ENCODE measurements at places on chromosomes 11 and 22.

GRCh38 chr11:28738549-28738948 lies 630.4 kb downstream of the METTL15 start:
- DNase-seq = no peak

DNA sequence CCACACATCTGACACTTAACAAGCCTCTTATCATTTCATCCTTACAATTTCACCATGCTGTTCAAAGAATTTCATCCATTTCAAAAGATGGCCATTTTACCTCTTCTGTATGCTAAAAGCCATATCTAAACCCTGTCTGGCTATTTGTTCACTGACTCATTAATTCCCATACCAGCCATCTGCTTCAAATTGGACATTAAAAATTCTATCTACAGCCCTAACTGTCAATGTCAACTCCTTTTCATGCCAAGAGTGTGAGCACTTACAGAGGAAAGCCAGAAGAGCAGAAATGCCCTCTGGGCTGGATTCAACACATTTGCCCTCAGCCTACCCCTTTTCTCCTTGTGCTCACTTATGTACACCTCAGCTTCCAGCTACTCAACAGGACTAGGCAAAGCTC lies 59.2 kb downstream of the SYTL2 start:
- no peak for DNase-seq

DNA sequence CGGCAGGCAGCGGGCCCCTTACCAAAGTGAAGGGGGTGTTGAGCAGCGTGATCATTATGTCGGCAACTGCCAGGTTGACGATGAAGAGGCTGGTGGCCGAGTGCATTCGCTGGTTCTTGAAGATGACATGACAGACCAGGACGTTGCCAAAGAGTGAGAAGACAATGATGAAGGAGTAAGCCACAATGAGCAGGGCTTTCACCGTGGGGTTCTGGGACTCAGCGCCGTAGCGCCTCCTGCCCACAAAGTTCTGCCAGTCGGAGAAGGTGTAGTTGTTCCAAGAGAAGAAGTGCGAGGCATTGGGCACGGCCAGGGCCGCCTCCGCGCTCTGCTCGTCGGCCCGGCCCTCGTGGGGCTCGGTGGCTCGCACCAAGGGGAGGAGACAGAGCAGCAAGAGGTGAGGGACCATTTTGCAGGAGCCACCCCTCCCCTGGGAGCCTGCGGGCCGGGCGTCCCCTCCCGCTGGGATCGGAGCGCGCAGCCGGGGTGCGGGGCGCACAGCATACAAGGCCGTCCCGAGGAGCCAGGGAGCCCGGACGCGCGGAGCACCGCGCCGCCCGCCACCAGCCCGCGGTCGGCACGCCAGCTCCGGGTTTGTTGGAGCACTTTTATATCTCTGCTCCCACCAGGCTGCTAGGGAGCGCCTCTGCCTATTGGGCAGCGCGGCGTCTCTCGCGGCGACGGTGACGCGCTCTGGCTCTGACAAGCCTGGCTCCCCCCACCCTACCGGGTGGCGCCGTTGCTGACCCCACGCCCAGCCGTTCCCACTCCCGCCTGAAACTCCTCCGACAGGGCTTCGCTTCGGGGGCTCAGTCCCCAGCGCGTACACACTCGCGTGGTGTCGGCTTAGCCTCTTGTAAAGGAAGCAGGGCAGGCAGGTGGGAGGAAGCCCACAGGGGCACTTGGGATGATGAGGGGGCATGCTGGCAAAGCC lies at the start of gene GPR83:
Gene GPR83 (minus strand): TSS at position 581 of the 934 bp plus-strand sequence. CDS start 172 bp downstream, at position 409.
- peak; percentile 25 for DNase-seq

GRCh38 chr11:28245131-28245530 lies 136.9 kb downstream of the METTL15 start:
- no peak for DNase-seq

DNA sequence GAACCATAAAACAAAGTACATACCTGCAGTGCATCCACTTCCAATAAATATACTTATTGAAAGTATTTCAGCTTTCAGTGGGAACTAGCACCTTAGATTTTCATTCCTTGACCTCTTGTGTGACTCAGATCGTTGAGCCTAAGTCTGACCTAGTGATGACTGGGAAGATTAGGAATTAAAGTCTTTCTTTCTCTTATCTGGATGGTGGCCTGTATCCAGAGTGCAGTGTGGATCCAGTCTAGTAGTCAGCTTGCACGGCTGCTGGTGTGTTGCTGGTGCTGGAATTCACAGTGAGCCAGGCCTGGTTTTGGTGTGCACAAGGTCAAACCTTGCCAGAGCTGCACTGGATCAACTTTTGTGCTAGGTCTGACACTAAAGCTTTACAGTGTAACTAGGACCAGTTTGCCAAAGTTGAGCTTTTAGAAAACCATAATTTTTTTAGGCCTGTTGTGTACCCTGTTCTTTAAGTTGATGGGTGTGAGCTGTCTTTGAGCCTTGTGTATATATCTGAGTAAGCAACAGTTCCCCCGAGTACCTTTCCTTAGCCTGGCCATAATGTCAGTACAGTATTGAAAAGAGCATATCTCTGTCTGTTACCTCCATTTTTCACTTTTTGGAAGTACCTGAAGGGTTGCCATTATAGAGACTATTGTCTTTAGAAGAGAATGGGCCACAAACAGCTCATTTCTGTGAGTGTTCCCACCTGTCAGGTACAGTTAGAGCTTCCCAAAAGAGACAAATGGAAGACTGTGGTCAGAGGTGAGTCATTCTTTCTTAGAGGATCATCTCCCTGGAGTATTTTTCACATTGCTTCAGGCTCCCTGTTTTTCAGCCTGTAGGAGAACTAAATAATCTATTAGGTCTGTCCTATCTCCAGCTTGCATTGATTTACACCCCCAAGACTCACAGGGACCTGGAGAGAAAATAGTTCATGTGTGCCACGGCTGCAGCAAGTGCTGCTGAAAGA lies 89.8 kb downstream of the ALX4 start:
- DNase-seq = no peak

- no peak for DNase-seq
These were observed 12.1 kb downstream of the DPP3 start for GRCh38 chr11:66492161-66492865.

- DNase-seq = peak; percentile 15
These were observed 54.2 kb upstream of the CSNK2A3 start for GRCh38 chr11:11407065-11407762.

DNA sequence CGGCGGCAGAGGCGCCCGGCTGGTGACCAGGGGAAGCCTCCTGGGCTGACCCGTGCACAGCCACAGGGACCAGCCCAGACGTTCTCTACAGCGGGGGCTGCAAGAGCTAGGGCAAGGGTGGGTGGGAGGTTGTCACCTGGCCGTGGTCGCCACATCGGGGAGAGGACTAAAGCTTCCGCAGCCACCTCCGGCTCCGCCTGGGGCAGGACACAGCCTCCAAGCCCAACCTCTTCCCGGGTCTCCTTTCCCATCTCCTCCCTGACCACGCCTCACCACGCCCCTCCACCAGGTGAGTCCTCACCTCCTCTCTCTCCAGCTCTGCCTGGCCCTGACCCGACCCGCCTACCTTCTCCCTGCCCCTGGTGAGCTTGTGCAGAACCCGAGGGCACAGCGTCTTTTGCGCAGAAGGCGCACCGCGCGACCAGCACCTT lies 75.9 kb upstream of the LMO1 start:
- no peak for DNase-seq

DNA sequence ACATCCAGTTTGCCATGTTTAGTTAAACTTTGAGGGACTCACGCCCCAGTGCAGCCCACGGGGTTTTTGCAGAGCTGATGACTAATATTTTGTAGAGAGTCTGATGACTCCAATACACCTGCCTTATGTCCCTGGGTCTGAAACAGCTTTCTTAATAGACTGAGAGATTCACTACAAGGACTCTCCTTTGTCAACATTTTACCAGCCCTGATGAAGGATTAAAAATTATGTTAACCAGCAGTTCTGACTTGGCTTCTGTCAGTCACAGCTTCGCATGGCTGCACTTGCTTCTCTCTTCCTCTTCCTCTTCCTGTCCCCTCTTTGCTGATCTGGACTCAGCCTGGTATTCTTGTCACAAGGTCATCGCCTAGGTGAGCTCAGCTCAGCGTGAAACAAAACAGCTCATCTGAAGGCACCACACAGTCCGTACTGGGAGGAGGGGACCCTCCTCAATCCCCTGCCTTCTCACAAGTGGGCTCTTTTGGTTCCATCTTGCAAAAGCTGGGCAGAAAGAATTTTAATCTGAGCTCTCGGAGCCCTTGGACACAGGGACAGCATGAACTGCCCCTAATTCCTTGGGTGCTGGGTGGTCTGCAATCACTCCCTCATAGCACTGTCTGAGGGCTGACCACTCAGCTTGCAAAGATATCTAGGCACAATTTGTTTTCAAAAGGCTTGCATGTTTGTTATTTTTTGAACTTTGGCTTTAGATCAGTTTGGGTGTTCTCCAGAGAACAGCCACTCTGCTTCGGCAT lies 38.1 kb upstream of the POU2AF1 start:
- no peak for DNase-seq

GRCh38 chr11:117313091-117313490 lies 3.0 kb downstream of the BACE1 start:
- no peak for DNase-seq

DNA sequence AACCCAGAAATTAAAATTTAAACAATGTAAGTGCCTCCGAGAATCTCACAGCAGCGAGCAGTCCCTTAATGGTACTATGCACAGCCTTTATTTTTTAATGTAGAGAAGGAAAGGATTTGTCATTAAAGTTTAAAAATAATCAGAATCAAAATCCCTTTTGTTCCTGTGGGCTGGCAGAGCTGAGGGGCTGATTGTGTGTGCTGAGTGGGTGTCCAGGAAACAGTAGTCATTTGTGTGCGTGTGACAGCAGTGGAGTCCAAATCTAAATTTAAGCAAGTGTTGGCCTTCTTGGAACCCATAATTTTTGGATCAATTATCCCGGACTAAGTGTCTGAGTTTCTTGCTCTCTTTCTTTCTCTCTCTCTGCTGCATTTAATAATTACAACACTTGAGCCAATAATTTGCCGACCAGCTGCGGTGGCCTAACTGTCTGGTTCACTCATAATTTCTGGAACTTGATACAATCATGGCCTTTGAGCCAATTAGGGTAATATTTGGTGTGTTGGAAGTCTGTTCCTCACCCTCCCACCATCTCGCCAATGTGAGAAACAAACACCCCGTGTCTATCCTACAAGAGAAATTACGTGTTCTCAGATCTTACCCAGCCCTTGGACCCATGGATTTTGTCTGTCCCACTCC lies 528.0 kb downstream of the SOX6 start:
- DNase-seq = no peak

DNA sequence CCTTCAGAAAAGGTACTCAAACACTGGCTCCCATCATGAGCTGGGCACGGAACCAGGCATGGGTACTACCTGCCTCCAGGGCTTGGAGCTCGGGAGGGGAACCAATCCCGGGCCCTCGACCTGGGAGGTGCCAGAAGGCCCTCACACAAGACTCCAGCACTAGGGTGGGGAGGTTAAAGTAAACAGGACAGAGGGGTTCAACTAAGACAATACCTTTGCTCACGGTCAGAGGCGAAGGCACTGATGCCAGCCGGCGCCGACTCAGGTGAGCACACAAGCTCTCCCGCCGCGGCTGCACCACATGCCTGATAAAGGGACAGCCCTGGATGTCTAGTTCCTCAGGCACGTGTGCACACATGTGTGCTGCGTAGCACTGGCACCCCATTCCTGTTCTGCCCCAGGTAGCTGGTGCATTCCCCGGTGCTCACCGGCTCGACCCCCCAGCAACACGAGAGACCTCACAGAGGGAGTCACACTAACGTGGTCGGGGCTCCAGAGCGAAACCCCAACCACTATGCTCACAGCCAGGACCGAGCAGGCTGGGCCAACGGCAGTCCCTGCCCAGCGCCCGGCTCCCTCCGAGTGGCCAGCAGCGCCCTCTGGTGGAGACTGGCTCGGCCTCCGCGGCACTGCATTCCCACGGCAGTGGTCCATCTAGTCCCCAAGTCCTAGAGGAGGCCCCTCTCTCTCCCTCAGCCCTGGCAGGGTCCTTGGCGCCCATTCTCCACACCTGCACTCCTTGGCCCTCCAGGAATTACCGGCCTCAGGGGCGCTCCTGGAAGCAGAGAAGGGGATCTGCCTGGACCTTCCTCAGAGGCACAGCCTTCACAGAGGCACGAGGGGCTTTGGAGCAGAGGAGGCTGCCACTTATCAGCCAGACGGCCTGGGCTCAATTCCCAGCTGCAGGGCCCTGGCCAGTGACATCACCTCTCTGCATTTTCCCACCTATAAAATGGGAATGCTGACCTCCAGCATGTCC lies 28.8 kb upstream of the MOB2 start:
- peak; percentile 10 for DNase-seq

- peak; percentile 68 for DNase-seq
These were observed 253.0 kb upstream of the CCDC179 start for GRCh38 chr11:23112987-23113886.
